Activated T-cell treated with anti-CD3 and anti-CD28 coated beads, Interleukin-2, amount 50 U/mL, for 4 hours (primary cell): ENCODE measurements at places on chromosomes 6 and 20. TPM values are rescaled to one million over a fixed set of nuclear protein-coding genes. Genes with fewer than 3 reads are reported as not detected.

Gene COQ3
- 23.3 TPM for total RNA-seq

Gene GJA1
- 0.65 TPM for total RNA-seq

Gene SLC17A2
- total RNA-seq: not detected

Gene OR2J3
- total RNA-seq: not detected

Gene TMEM244
- not detected for total RNA-seq

Gene COL21A1
- not detected for total RNA-seq

Gene C20orf173
- not detected for total RNA-seq

Gene DEFB129
- not detected for total RNA-seq

Gene VPS16
- 39.9 TPM for total RNA-seq

Gene ZNF165
- total RNA-seq: 2.0 TPM

Gene PRRT1
- 0.51 TPM for total RNA-seq

Gene SNAP91
- not detected for total RNA-seq
